ENCODE measurements at places on chromosomes 5 and 9. TPM values are rescaled to one million over a fixed set of nuclear protein-coding genes. Genes with fewer than 3 reads are reported as not detected.

CNOT8 gene
- 53.7 TPM for total RNA-seq

ADCY2 gene
- not detected for total RNA-seq

DAPK1 gene
- total RNA-seq = 1.6 TPM

GRCh38 chr5:177332896-177333260 lies 18.6 kb downstream of the LMAN2 start:
- DNase-seq = no peak

DNA sequence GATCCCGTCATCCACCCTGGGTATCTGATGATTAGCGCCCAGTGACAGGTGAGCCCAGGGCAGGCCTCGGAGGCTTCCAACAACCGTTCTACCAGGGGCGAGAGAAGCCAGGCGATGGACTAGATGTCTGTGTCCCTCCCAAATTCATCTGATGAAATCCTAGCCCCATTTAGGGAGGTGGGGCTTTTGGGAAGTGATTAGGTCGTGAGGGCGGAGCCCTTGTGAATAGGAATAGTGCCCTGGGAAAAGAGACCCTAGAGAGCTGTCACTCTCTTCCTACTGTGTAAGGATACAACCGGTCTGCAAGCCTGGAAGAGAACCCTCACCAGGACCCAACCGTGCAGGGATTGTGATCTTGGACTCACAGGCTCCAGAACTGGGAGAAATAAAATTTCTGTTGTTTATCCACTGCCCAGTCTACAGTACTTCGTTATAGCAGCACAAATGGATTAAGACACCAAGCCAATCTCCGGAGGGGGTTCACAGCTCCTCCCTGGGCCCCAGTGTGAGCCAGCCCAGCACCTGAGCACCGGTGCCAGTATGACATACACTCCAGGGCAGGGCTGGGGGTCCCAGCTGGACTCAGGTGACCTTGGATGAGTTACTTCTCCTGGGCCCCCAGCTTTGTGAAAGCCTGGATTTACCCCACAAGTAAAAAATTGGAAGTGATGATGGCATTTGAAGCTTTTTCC lies 162.2 kb downstream of the DAB2IP start:
- DNase-seq = no peak

DNA sequence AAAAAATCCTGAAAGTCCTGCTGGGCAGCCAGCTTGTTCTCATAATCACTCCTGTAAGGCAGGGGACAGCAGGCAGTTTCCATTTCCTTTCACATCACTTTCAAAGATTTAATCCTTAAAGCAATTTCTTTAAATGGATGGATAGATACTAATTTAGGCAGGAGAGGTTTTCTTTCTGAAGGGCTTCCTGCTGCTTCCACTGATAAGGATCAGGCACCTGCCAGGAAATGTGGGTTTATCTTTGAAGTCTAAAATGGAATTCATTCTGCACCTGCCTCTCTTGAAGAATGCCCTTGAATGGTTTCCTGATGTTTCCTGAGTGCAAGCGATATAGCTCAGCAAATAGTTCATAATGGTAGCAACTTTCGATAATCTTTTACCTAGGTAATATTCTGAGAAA lies 64.5 kb downstream of the STARD4 start:
- no peak for DNase-seq

GRCh38 chr5:61498121-61498520 lies 166.1 kb downstream of the ZSWIM6 start:
- DNase-seq = no peak

- no peak for DNase-seq
Measured at GRCh38 chr5:143251190-143251589, 152.3 kb downstream of the NR3C1 start.

- no peak for DNase-seq
Measured at GRCh38 chr5:43649256-43649655, 46.3 kb downstream of the NNT start.

GRCh38 chr5:9151684-9152427 lies 394.0 kb downstream of the SEMA5A start:
- DNase-seq = no peak
